Heart left ventricle (tissue), 16 donors: ENCODE measurements at places on chromosomes 11 and 22. TPM values are rescaled to one million over a fixed set of nuclear protein-coding genes. Genes with fewer than 3 reads are reported as not detected.
A peak's percentile ranks its signal among the peaks of the same experiment; 100 is the strongest.

DNA sequence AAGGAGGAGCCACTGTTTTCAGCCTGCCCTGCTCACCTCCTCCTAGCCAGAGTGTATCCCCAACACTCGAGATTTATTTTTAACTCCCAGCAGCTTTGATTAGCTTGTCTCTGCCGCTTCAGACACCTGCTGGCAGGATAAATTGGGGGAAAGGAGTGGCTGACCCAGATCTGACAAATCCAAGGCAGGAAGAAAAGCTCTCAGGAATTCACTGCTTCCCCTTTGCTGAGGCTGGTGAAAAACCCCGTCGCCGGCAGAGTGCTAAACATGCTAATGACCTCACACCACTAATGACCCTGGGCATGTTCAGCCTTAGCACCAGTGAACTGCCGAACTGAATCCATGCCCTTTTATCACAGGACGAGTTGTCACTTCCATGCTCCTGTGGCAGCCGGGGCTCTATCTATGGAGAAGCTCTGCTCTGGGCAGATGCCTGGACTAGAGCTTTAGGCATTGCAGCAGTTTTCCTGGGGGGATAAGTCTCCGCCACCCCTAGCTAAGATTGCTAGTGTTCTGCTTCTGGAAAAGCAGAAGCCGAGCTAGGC is 52.2 kb downstream of the FEZ1 start:
- H3K36me3 ChIP-seq, result no peaks in the 10 kb centered on the region
- peaks cover 6% of the 10 kb centered on the region for H3K4me1 ChIP-seq
- no peaks in the 10 kb centered on the region for H3K27me3 ChIP-seq
- no peak overlapping the region for H3K27ac ChIP-seq
- H3K4me3 ChIP-seq, result no peak overlapping the region
- DNase-seq, result no peak

DNA sequence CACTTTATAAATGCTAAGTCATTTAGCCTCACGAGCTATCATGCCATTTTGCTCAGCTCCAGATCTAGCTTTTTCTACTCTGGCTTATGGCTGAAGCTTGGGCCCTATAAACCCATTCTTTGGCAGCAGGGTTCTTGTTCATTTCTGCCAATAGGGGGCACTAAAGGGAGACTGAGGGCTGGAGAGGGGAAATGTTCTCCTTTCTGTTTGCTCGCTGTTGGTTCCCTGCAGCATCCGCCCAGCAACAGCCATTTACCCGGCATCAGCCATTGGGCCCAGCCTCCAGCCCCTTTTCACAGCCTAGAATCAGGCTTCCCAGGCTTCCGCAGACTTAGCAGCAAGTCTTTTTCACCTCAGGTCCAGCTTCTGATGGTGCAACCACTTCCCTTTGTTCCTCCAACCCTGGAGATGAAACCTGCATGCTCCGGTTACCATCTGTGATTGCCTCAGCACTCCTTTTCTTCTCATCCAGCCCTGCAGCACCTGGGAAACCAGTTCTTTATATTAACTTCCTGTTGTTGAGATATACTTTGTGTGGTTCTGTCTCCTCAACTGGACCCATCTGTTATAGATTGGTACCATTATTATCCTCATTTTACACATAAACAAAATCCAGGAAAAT is 4.2 kb upstream of the ME3 start:
- no peak for DNase-seq
- no peaks in the 10 kb centered on the region for H3K36me3 ChIP-seq
- no peaks in the 10 kb centered on the region for H3K27me3 ChIP-seq
- H3K4me1 ChIP-seq, result peaks cover 17% of the 10 kb centered on the region
- no peak overlapping the region for H3K27ac ChIP-seq

DNA sequence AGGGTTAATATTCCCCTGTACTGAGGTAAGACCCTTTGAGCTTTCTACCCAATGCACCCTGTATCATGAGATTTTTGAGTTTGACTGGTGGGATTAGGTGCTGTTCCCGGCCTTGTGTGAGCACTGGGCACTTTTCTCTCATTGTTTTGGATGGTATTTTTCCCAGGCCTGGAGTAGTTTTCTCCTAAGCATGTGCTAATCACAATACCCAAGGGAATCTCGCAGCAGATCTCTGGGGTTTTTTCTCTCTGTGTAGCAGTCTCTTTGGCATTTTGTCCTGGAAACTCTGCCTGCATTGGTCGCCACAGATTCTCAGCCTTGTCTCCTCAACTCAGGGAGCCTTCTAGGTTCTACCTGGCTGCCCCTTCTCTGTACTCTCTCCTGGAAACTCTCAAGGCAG is 19.9 kb downstream of the IGHMBP2 start:
- H3K27me3 ChIP-seq, result no peaks in the 10 kb centered on the region
- H3K4me3 ChIP-seq, result no peak overlapping the region
- no peak for DNase-seq
- no peak overlapping the region for H3K27ac ChIP-seq

DNA sequence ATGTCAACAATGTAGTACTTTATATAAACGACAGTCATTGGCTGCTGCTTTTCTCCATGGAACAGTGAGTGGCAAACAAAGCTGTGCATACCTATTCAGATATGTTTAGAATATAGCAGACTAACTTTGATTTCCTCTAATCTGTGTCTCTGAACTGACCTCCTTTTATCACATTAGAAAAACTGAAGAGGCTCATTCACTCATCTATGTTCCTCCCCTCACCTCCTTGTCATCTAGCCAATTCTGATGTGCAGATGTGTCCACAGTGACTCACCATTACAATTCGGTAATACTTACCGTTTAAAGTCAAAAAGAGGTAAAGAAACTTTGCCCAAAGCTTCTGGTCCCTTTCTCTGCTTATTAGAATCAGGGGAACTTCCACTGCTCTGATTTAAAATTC is 51.5 kb upstream of the RPS13 start:
- no peak overlapping the region for H3K4me3 ChIP-seq
- H3K4me1 ChIP-seq, result no peaks in the 10 kb centered on the region
- no peak overlapping the region for H3K27ac ChIP-seq
- no peaks in the 10 kb centered on the region for H3K27me3 ChIP-seq

DNA sequence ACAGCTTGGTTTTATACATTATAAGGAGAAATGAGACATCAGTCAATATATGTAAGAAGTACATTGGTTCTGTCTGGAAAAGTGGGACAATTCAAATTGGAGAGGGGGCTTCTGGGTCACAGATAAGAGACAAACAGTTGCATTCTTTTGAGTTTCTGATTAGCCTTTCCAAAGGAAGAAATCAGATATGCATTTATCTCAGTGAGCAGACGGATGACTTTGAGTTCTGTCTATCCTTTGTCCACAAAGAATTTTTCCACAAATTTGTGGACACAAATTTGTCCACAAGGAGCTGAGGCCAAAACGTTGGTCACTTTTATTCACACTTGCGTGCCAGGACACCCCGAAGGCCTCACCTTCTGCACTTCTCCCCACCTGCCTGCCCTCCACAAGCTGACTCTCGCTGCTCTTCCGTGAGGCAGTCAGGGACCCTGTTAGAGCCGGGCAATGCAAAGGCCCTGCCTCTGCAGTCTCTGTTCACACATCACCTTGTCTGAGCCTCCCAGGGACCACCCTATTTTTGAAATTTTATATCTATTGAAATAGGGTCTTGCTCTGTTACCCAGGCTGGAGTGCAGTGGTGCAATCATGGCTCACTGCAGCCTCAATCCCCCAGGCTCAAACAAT is 20.5 kb downstream of the IL17REL start:
- no peak for DNase-seq
- H3K36me3 ChIP-seq, result no peaks in the 10 kb centered on the region
- H3K27ac ChIP-seq, result no peak overlapping the region
- H3K4me1 ChIP-seq, result peaks cover 8% of the 10 kb centered on the region

DNA sequence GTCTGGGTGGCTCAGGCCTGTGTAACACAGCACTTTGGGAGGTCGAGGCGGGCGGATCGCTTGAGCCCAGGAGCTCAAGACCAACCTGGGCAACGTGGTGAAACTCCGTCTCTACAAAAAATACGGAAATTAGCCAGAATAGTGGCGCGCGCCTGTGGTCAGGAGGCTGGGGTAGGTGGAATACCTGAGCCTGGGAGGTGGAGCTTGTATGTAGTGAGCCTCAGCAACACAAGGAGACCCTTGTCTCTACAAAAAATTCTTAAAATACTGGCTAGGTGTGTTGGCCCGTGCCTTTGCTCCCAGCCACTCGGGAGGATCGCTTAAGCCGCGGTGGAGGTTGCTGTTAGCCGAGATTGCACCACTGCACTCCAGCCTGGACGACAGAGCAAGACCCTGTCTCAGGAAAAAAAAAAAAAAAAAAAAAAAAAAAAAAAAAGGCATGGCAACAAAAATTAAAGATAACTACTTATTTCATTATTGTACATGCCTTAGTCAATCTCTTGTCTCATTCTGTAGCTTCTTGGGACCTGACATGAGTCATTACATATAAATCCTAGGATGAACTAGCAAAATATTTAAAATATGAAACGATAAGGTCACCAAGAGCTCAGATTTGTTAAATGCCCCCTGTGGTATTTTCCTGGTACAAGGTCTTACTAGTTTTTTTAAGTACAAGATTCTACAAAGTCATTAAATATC is 1.1 kb downstream of the TAF1D start:
- no peak for DNase-seq
- no peaks in the 10 kb centered on the region for H3K27me3 ChIP-seq
- peak overlapping the region; percentile 88 for H3K4me3 ChIP-seq
- H3K27ac ChIP-seq, result peak overlapping the region; percentile 96

- H3K27ac ChIP-seq, result no peak overlapping the region
- H3K36me3 ChIP-seq, result no peaks in the 10 kb centered on the region
- no peaks in the 10 kb centered on the region for H3K27me3 ChIP-seq
- no peak overlapping the region for H3K4me3 ChIP-seq
- DNase-seq, result peak; percentile 90
These were observed 48.8 kb downstream of the ARHGAP32 start for GRCh38 chr11:129143335-129143734.

DNA sequence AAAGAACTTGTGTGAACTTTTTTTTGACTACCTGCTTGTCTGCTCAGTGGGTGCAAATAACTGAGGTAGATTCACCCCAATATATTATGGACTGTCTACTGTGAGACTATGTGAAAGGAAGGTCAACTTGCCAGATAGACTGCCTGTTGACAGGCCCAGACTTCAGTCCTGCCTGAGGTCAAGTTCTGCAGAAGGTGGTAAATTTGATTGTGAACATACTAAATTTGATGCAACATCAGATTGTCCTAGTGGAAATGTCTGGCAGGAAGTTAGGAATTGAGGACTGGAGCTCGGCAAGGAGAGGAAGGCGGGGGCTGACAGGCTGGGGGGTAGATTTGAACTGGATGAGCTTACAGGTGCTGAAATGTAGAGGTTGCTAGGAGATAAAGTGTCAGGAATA is 140.7 kb downstream of the TTC28 start:
- H3K4me1 ChIP-seq, result no peaks in the 10 kb centered on the region
- no peaks in the 10 kb centered on the region for H3K27me3 ChIP-seq
- H3K4me3 ChIP-seq, result no peak overlapping the region
- no peaks in the 10 kb centered on the region for H3K36me3 ChIP-seq
- no peak for DNase-seq

DNA sequence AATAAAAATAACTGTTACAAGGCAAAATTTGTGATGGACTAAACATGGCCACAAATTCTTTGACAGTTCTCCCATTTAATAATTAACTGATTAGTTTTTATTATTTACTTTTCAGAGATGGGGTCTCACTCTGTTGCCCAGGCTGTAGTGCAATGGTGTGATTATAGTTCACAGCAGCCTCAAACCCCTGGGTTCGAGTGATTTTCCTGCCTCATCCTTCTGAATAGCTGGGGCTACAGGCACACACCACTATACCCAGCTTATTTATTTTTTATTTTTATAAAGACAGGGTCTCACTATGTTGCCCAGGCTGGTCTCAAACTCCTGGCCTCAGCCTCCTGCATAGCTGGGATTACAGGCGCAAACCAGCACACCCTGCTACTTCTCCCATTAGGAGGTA is 4.5 kb upstream of the PATL1 start:
- H3K36me3 ChIP-seq, result no peaks in the 10 kb centered on the region
- H3K4me3 ChIP-seq, result no peak overlapping the region
- H3K27me3 ChIP-seq, result no peaks in the 10 kb centered on the region
- H3K27ac ChIP-seq, result no peak overlapping the region
- DNase-seq, result no peak
- peaks cover 5% of the 10 kb centered on the region for H3K4me1 ChIP-seq

GRCh38 chr11:67410369-67410831 is 5.1 kb upstream of the CARNS1 start:
- no peaks in the 10 kb centered on the region for H3K36me3 ChIP-seq
- H3K27me3 ChIP-seq, result no peaks in the 10 kb centered on the region
- H3K4me3 ChIP-seq, result no peak overlapping the region
- H3K27ac ChIP-seq, result no peak overlapping the region
- DNase-seq, result no peak

DNA sequence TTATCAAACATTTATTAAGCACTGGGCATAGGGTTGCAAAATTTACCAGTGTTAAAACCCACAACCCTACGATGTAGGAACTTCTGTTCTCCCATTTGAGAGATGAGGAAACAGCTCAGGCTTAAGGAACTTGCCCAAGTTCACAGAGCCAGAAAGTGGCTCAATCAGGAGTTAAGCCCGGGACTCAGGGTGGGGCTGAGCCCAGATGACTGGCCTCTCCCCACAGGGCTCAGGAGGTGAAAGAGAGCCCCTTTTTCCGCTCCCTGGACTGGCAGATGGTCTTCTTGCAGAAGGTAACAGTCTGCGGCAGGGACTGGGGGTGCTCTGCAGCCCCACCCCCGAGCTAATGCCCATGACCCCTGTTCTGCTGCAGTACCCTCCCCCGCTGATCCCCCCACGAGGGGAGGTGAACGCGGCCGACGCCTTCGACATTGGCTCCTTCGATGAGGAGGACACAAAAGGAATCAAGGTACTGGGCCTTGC is 5.6 kb upstream of the ANKRD13D start:
- DNase-seq, result peak; percentile 42
- H3K36me3 ChIP-seq, result peaks cover 89% of the 10 kb centered on the region
- H3K4me1 ChIP-seq, result peaks cover 12% of the 10 kb centered on the region
- no peak overlapping the region for H3K27ac ChIP-seq
- H3K4me3 ChIP-seq, result no peak overlapping the region
- no peaks in the 10 kb centered on the region for H3K27me3 ChIP-seq

DNA sequence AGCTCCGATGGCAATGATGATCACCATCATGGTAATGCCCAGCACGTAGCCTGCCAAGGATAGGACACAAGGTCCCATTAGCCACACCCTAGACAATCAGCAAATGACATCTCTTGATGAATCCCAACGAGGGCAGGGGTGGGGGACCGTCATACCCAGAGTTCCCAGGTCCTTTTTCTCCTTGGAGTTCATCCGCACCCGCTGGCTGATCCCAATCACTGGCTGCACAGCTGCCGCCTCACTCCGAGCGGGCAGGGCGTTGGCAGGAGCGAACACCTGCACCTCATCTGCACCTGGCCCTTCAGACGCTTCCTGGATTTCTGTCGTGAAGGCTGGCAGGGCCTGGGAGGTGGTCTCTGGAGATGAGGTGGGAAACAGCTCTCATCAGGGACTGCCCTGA is 2.9 kb downstream of the PIK3IP1 start:
- H3K4me1 ChIP-seq, result peaks cover 58% of the 10 kb centered on the region
- no peak overlapping the region for H3K27ac ChIP-seq
- DNase-seq, result no peak
- H3K4me3 ChIP-seq, result no peak overlapping the region
- no peaks in the 10 kb centered on the region for H3K27me3 ChIP-seq

The KRTAP5-11 gene
- not detected for total RNA-seq

The SEC14L6 gene
- 2.8 TPM for total RNA-seq

The CDC42BPG gene
- 0.16 TPM for total RNA-seq
